ENCODE measurements at places on chromosomes 6 and 20.

GRCh38 chr6:139510040-139510790 lies 135.8 kb upstream of the CITED2 start:
- DNase-seq = no peak

DNA sequence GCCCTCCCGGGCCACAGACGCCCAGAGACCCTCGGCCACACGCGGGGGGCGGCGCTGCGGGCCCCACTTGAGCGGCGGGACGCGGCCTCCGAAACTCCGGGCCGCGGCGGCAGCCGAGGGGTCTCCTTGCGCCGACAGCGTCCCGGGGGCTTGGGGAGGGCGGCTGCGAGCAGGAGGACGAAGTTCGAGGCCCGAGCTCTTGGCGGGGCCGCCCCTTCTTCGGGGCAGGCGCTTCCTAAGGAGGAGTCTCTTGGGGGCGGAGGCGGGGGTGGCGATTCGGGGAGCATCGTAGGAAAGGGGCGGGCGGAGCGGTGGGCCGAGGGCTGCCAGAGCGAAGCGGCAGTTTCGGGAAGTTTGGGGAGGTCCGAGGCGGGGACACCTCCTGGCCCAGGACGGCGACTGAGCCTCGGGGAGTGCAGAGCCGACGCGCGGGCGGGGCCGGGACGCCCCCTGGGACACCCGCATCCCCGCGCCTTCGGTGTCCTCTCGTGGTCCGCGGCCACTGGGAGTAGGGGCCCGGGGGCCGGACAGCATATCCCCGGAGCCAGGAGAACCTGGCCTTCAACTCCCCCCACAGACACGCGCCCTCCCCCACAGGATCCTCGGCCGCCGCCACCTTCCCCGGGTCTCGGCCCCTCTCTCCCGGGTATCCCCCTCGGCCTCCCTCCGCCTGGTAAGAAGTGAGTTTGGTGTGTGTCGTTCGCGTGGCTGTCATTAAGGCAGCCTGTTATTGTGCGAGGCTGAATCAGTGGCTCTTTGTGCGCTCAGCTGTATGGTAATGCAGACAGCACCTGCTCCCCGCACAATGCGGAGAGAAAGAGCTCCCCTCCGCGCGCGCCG lies 613 bp upstream of the DLL1 start:
- DNase-seq = no peak

DNA sequence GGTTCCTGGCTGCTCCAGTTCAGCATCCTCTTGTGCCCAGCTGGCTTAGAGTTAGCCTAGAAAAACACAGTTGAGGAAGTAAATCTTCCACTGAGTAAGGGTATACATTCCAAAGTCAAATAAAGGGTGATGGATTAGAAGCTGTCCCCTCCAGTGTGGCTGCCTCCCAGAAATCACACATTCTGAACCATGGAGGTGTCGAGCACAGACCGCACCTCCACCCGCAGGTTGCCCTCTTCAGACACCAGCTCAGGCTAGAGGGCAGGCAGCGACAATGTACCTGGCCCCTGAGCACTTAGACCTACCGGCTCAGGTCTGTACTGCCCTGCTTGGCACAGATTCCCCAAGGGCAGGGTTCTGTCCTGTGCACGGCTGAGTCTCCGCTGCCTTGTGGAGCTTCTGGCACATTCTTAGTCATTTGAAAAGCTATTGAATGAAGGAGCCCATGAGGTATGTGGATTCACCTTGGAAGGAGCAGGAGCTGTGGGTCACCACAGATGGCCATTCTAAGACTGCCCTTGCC lies 118.1 kb downstream of the FAM120B start:
- no peak for DNase-seq

DNA sequence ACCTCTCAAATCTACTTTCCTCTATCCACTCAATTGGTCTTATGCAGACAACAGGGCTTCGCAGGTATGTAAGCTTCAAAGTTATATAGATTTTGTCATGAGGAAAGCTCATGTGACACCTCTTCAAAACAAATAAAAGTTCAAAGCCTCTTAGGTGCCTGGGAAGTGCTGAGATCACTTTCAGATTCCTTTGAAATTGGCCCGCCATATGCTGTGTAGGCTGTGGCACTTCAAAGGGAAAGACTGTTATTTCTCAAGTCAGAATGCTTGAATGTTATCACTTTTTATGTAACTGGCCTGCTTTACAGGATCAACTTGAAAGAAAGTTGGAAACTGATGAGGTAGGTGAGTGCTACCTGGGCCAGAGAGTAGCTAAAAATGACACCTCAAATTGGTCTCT lies 67.1 kb upstream of the GFRAL start:
- DNase-seq = no peak

DNA sequence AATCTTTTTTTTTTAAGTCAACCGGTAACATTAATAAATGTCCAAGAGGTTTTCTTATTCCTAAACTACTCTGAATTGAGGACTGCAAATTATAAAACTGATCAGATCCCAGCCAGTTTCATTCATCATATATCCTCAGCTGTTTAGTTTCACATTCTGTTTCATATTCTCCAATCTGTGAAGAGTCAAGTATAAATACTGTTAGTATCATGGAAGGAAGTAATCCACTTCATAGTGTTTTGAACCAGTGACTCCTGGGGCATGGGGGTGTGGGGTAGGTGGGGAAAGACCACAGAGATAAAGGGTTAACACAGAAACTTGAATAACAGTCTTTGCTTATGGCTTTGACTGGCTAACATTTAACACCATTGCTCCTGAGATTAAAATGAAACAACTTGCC lies 69.9 kb downstream of the FYN start:
- no peak for DNase-seq

GRCh38 chr6:88442737-88443136 lies 276.6 kb upstream of the CNR1 start:
- no peak for DNase-seq

- DNase-seq = no peak
Observed at GRCh38 chr6:135465307-135465706, 32.2 kb downstream of the AHI1 start.

DNA sequence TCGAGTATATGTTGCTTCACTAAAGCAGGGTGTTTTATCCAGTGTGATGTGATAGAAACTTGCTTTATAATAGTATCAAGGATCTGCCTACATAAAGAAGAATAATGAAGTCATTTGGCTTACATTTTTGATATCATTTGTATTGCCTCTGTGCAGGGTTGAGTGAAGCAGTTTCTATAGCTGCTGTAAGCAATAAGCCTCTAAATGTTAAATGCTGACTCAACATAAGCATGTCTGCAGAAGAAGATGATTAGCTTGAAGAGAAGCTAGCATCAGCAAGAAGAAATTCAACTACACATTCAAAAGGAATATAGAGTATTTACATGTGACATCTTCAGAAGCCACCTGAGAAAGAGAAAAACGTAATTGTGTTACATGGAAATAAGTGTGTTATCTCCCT lies 17.6 kb downstream of the SLC35F1 start:
- no peak for DNase-seq

DNA sequence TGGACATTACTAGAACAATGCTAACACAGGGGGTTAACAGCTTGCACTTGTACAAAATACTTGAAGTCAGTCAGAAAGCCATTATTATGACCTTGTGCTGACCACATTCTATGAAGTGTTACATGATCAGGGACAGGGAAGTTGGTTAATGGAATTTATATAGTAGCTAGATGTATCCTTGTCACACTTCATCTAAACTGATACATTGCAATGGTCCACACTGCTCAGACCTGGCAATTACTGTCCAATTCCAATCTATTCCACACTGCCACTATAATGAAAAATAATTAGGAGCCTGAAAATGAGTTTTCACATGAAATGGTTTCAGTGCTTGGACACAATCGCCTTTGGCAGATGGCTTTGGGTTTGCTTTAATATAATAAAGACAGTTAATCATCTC lies 850.8 kb downstream of the EPHA7 start:
- no peak for DNase-seq

DNA sequence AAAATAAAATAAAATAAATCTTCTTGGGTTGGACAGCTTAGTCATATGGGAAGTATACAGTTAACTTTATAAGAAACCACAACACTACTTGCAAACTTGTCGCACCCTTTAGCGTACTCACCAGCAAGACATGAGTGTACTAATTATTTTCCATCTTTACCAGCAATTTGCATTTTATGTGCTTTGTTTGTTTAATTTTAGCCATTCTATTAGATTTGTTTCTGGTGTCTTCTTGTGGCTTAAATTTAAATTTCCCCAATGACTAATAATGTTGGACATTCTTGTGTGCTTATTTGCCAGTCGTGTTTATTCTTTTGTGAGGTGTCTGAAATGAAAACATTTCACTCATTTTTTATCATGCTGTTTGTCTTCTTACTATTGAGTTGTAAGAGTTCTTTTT lies 1172.2 kb upstream of the CITED2 start:
- DNase-seq = peak; percentile 48

DNA sequence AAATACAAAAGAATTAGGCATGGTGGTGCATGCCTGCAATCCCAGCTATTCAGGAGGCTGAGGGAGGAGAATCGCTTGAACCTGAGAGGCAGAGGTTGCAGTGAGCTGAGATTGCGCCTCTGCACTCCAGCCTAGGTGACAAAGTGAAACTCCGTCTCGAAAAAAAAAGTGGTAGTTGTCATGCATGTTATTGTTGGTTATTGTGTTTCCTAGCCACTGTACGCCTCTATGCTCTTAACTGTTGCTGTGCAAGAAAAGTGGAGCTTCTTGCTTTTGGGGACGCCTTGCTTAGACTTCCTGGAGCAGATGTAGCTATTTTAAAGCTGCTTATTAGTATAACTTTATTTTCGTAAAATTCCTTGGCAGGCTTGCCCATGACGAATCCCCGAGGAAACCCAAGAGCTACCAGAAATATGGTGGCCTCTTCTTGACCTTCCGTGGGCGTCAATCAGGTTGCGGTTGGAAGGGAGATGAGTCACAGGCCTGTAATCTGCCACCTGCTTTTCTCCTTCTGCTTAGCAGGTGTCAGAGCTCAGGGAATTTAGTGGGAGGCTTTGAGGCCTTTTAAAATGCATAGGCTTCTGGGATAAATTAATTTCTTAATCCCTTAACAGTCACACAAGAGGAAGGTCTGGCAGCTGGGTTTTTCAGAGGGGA lies 17.3 kb downstream of the GABRR2 start:
- DNase-seq = peak; percentile 97

GRCh38 chr6:86723729-86724128 lies 213.6 kb upstream of the HTR1E start:
- DNase-seq = peak; percentile 36

DNA sequence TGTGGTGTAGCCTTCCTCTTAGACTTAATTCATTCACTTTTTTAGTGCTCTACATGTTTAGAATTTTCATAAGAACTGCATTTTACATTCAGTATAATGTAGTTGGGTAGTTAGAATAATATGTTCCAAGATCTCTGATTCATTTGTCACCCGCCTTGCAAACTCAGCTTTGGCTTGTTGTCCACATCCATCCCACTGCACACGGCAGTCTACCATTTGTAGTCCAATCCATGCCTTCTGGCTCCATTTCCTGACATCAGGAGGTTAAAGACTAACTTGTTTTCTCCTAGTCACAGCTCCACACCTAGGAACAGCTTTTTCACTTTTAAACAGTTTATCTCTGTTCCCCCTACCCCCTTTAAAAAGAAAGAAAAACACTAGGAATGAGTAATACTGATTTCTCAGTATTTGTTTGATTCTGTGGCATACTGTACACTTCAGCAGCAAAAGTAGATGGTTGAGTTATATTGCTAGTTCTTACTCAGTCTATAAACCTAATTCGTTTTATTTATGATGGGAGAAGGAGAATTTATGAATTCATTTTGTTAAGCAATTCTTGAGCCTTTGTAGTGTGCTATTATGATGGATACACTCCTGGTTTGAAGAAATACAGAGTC lies 180.9 kb downstream of the ARID1B start:
- no peak for DNase-seq

- peak; percentile 48 for DNase-seq
Observed at GRCh38 chr6:158283304-158283980, 28.8 kb upstream of the TULP4 start.

- no peak for DNase-seq
Observed at GRCh38 chr6:80862756-80863155, 756.3 kb downstream of the BCKDHB start.

GRCh38 chr6:134402372-134402984 lies 84.6 kb upstream of the SGK1 start:
- DNase-seq = no peak

DNA sequence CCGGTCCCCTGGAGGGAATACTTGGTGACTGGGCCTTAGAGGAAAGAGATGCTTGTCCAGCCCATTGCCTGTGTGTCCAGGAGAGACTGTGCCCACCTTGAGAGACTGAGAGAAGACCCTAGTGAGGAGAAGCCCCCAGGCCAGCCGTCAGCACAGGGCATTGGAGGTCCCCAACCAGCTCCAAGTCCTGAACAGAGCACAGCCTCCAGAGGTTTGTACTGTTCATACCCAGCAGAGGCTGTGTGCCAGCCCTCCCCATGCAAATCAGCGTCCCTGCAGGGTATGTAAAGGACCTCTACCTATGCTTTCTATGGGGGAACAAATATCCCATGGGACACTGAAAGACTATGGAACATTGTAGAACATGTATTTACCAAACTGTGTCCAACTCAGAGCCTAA lies 8.4 kb downstream of the HLA-E start:
- DNase-seq = no peak

- no peak for DNase-seq
Observed at GRCh38 chr6:74518035-74518434, 687.8 kb downstream of the COL12A1 start.

DNA sequence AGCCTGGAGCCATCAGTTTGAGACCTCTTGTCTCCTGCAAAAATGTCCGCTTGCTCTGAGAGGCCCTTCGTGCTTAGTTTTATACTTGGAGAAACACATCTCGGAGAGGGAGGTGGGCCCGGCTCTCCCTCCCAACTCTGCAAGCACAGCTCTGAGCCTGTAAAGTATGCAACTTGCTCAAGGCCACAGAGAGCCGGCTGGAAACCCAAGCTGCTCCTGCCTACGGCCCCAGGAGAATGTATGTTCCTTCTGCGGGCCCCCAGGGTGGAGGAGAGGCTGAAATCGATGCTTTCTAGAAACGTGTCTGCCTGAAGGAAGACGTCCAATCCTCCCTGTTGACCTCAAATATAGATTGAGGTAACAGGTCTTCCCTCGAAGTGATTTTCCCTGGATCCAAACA lies 205.4 kb downstream of the PREX1 start:
- DNase-seq = no peak

DNA sequence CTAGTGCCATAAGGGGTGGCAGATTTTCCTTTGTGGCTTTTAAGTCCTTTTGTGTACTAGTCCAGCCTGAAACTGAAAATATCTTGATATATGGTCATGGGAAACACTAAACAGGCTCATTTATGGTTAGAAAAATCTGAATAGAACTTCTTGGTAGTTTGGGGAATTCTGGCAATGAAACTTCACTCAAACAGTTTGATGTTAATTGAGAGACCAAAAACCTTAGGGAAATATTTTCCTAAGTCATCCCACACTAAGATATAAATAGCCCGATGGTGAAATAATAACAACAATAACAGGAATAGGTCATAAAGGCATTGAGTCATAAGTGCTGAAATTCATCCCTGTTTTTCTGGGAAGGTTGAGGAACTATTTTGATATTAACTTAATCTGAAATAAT lies 146.2 kb upstream of the SMLR1 start:
- DNase-seq = peak; percentile 91

- DNase-seq = no peak
Observed at GRCh38 chr6:149380523-149380922, 19.5 kb upstream of the SUMO4 start.

GRCh38 chr6:169075211-169075914 lies 178.3 kb downstream of the THBS2 start:
- DNase-seq = peak; percentile 82

Measured in amniotic epithelial cell (primary cell).